ENCODE measurements at places on chromosomes 16 and 17.

- no peak for DNase-seq
Observed at GRCh38 chr17:42512733-42513251, 23.2 kb upstream of the NAGLU start.

- DNase-seq: no peak
Observed at GRCh38 chr17:59366773-59367656, 35.6 kb downstream of the YPEL2 start.

GRCh38 chr17:53492532-53492931 is 330.2 kb upstream of the KIF2B start:
- no peak for DNase-seq

DNA sequence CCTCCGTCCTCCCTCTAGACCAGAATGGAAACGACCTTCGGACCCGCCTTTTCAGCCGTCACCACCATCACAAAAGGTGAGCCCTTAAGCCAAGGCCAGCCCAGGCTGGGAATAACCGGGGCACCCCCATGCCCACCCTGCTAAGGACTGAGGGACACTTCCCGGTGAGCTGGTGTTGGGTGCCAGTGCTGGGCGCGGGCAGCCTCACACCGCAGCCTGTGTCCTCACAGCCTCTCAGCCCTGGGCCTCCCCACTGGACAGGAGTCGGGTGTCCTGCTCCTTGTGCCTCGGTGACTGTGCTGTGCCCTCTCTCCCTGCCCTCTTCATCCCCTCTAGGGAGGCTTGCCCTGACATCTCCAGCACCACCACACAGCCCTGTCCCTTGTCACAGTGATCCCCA is 10.3 kb downstream of the TRAF7 start:
- no peak for DNase-seq

- DNase-seq: no peak
Observed at GRCh38 chr17:14395255-14395654, 94.4 kb downstream of the HS3ST3B1 start.

Measured in stimulated activated naive B cell treated with anti-CD40 and anti-IgM and Interleukin-4, amounts not matched to agents 10 μg/mL and 1 μg/mL and 100 μg/mL, for 72 hours (primary cell).